HEK293T (cell line): ENCODE measurements at places on chromosomes 6 and 20.

DNA sequence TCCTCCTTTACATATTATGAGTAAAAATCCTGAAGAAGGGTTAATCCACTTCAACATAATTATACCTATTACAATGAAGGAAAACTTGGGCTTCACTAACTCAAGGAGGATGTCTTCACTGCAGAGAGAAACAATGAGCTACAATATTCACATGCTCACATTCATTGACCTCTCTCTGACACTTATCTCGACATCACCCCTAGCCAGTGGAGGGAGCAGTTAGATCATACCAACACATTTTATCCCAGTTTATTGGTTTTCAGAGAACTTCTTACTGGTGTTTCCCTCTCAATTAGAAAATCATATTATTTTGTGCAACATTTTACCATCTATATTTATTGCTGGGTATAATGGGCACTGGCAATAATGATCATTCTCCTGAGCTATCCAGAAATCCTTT, 646.5 kb downstream of the TENT5A start:
- no peak for DNase-seq

DNA sequence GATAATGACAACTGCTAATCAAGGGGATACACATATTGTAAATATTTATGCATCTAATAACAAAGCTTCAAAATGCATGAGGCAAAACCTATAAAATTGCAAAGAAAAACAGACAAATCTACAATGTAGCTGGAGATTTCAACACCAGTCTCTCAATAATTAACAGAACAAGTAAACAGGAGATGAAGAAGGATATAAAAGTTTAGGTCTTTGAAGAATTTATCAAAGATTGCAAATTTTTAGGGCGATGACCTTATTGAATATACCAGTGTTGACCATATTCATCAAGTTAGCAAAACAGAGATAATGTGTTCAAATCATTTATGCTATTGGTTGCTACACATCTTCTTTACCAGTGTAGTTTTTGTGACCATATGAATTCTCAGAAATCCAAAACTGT, 237.8 kb upstream of the SGK1 start:
- no peak for DNase-seq

- no peak for DNase-seq
These were observed 2.5 kb downstream of the SCML4 start for GRCh38 chr6:107821591-107821990.

DNA sequence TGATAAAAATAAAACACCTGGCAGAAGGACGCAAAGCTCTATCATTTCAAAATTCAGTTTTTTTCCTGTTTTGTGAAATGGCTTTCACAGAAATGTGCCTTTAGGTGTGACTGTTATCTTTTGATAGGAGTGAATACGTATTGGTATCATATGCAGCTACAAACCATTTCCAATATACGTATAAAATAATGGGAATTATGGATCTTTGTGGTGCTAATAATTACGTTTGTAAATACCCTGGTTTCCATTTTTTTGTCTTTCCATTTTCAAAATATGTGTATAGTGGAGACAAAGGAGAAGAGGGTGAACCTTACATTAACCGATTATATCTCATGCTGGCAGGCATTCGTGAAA, 108.7 kb upstream of the GMDS start:
- DNase-seq, result no peak

- no peak for DNase-seq
These were observed 22.4 kb upstream of the SNX9 start for GRCh38 chr6:157800420-157801237.

DNA sequence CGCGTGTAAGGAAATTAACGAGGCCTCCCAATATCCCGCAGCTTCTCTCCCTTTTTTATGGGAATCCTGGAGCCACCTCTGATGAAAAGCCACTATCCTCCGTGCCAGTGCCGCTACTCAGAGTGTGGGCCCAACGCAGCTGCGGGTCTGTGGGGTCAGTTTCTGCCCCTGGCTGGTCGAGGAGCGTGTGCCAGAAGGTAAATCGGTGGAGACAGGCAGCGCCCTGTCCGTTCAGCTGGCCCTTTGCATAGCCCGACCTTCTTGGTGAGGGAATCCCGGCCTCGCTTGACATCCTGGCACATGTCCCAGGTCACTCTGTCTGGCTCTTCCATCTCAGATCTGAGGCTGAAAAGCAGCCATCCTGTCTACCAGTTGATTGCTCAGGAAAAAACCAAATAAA, 4.6 kb downstream of the THBS2 start:
- DNase-seq, result no peak

- no peak for DNase-seq
These were observed 8.9 kb downstream of the DSP start for GRCh38 chr6:7550433-7550801.

GRCh38 chr6:139373928-139374356, 506 bp downstream of the CITED2 start:
- no peak for DNase-seq

DNA sequence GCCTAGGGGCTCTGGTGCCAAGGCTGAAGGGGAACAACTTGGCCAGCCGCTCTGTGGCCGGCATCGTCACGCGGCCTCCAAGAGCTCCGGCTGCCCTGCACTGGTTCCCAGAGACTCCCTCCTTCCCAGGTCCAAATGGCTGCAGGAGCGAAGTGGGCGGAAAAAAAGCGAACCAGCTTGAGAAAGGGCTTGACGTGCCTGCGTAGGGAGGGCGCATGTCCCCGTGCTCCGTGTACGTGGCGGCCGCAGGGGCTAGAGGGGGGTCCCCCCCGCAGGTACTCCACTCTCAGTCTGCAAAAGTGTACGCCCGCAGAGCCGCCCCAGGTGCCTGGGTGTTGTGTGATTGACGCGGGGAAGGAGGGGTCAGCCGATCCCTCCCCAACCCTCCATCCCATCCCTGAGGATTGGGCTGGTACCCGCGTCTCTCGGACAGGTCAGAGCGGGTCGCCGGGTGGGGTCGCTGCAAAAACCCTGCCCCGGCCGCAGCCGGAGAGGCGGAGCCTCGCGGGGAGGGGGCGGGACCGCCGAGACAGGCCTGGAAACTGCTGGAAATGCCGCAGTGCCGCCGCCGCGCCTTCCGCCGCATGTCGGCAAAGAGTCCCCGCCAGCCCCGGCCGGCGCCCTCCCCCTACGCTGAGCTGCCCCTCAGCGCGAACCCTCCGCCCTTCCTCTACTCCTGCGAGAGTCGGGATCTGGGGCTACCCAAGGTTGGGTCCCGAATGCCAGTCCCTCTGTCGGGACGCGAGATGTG, 814 bp upstream of the HSP90AB1 start:
- peak; percentile 71 for DNase-seq

DNA sequence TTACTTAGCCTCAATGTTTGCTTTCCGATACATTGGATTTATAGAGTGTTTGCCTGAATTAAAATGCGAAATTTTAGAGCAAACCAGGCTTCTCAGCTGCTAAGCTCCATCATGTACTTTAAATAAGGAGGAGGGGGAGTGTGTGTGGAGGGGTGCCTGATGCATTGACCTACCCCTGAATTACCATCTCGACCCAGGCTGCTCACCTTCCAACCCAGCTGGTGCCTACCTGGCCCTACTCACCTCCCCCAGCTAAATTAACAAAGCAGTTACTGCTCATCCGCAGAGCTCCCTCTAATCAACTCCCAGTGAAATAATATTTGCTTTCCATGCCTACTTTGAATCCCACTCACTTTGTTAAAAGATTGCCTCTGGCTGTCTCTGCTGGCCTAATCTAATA, 544.5 kb downstream of the MAFB start:
- DNase-seq, result no peak
